ENCODE measurements at places on chromosomes 4 and X.

- DNase-seq, result no peak
Measured at GRCh38 chrX:40530509-40530908, 50.3 kb upstream of the ATP6AP2 start.

DNA sequence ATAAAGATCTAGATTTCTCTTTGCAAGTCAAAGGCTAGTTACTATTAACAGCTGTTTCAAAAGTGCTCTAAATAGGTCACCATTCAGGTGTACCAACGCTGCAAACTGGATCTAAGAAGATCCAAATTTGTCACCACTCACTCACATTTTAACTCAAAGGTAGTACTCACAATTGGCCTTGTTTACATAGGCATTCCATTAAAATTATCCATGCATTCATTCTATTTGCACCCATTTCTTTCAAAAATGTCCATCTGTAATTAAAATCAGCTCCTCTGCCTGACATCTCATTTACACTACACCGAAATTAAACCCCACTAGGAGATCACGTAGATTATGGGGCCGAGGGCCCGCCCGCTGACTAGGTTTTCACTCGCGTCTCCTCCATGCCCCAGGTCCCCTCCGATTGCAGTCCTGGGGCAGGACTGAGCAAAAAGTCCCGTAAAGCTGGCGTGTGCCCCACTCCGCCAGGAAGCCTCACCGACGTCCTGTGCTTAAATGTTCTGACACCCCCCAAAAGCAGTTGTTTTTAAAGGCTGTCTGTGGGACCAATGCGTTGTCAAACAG is 1.3 kb upstream of the ING2 start:
- no peak for DNase-seq

DNA sequence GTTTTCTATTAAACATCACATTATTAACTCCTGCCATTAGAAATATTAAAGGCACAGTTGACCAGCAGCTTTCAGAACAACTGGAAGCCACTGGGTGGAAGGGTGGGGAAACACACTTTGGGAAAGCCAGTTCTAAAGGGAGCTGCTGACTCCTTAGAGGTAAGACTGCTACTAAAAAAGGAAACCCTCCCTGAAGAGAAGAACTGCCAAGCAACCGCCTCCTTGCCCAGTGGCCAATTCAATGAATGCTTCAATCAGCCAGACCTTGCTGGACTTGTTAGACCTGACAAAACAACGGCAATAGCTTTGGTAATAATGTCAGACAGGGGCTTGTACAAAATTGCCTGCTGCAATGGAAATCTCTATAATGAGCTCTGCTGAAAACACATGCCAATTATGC is 15.6 kb downstream of the OPHN1 start:
- no peak for DNase-seq

DNA sequence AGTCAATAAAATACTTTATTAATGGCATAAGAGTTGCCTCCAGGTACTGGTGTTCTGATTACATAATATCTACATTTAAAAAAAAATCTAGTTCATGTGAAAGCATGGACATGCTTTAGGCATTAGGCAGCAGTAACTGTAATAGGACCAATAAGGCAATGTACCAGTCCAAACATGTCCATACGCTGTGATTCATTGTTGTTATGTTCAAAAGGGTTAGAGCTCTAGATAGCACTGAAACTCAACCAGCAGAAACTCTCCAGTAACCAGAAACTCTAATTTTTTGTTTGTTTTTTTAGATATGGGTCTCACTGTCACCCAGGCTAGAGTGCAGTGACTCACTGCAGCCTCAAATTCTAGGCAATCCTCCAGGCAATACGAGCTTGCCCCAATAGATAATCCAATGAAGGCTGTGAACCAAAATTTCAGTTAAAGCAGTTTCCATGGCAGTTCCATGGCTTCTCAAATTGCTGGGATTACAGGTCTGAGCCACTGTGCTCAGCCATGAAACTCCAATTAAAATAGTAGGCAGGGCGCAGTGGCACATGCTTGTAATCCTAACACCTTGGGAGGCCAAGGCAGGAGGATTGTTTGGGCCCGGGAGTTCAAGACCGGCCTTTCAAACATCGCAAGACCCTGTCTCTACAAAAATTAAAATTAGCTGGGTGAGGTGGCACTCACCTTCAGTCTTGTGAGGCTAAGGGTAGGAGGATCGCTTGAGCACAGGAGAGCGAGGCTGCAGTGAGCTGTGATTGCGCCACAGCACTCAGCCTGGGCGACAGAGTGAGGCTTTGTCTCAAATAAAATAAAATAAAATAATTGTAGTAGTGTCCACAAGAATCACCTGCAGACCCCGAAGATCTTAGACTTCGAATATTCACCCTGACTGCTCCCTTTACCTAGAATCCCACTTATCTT is 36.3 kb downstream of the MGARP start:
- DNase-seq, result no peak

DNA sequence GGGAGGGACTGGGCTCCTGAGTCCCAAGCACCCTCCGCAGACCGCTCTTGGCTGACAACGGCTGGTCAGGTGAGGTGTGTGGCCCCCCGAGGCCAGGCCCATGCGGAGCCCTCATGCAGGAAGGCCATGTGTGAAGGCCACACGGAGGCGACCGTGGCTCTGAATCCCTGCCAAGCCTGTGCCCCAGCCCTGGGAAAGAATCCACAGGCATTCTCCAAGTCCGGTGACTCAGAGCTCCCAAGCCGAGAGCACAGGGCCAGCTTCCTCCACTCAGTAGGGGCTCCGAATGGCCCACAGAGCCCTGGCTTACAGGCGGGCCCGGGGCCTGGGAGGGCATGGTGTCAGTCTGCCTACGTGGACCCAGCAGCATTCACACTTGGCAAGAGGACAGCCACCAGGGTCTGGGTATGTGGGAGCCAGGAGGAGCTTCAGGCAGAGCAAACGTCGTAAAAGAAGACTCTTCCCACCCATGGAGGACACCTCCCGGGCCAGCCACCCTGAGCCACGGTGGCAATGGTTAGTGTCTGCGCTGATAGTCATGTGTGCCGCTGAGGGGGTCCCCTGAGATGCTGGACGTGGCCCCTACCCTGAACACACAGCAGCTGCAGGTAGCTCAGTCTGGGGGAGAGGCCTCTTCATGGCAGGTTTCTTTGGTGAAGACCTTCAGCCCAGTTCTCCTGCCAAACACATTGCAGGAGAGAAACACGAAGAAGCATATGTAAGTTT is 105.7 kb downstream of the PSAPL1 start:
- no peak for DNase-seq

DNA sequence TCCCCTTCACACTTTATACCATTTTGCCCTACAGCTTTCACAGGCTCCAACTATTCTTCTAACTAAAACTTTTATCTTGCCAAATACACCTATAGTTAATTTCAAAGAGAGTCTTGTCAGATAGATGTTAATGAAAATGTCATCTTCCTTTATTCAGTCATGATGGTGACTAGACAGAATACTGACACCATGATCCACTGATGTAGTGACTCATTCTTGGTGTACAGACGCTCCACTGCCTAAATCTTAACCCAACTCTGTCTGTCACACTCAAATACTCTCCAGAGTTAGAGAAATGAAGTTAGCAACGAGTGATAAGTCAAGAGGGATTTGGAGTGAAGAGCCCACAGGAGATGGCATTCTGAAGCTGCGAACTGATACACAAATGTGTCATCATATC is 32.1 kb upstream of the HDAC8 start:
- no peak for DNase-seq

- no peak for DNase-seq
Measured at GRCh38 chr4:159015841-159016240, 87.0 kb upstream of the RAPGEF2 start.

DNA sequence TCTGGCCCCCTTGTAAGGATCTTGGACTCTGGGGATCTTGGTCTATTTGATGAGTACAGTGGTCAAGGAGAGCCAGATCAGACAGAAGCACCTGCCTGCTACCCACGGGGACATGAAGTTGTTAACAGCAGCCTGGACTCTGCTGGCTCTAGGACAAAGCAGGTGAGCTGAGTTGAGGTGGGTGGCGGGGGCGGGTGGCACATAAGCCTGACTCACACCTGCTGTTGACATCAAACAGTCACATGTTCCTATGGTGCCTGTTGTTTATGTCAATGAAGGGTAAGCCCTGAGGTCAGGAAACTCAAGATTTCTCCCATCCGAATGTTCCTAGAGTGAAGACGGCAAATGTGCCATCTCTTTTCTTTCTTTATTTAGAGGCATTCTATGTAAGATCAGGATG is 50.1 kb upstream of the CLNK start:
- no peak for DNase-seq

DNA sequence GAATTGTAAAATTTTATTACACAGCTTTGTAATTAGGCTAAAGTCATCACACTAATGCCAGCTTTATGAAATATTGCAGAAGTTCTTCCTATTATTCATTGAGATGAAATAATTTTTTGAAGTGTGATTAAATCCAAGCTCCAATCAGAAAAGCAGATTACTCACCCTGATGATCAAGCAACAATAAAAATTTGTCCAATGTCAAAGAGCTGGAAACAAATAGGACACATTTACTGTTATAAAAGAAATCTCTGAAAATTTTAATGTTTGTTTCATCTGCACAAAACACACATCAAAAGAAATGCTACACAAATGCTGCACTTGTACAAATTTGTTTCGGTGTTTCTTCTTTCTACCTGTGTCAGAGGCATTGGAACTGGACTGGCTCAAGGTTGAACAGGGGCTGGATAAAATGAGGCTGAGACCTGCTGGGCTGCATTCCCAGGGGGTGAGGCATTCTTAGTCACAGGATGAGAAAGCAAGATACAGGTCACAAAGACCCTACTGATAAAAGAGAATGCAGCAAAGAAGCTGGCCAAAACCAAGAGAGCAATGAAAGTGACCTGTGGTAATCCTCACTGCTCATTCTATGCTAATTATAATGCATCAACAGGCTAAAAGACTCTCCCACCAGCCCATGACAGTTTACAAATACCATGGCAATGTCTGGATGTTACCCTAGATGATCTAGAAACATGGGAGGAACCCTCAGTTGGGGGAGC is 78.3 kb downstream of the GASK1B start:
- no peak for DNase-seq

GRCh38 chr4:161260819-161261218 is 903.0 kb downstream of the FSTL5 start:
- no peak for DNase-seq

DNA sequence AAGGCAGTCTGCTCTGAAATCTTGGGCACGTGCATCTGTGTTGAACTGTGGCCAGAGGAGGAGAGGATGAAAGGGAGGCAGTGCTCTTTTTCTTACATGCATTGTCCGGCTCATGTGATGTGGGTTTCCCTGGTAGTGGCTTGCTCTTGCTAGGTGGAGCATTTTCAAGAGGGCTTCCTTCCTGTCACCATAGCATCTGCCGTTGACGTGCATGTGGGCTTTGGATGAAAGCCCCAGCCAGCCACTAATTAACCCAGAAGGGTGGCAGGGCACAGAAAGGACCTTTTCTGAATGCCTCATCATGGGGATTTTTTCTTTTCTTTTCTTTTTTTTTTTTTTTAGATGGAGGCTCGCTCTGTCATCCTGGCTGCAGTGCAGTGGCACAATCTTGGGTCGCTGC is 121.3 kb downstream of the GPR143 start:
- DNase-seq, result no peak

DNA sequence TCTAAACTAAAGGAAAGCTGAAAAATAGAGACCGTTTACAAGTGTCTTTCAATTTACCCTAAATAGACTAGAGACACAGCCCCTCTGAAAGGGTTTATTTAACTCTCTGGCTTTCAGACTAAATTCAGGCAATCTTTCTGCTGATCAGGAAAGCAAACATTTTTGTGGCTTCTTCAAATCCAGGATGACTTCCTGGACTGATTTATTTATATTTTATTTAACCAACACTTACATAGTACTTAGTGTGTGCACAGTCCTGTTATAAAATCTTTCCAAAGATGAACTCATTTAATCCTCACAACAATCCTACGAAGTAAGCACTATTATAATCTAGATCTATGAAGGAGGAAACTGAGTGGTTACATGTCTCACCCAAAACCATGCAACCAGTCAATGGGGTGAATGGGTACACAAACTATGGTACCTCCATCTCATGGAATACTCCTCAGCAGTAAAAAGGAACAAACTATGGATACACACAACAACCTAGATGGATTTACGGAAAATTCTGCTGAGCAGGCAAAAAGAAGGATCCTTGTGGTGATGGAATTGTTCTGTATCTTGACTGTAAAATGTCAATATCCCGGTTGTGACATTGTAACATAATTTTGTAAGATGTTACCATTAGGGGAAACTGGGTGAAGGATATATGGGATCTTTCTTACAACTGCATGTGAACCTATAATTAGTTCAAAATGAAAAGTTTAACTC is 64.1 kb upstream of the MAMLD1 start:
- no peak for DNase-seq

GRCh38 chrX:120759685-120760084 is 116.0 kb downstream of the CT47B1 start:
- no peak for DNase-seq

GRCh38 chr4:130484826-130485225 is 1388.9 kb downstream of the C4orf33 start:
- DNase-seq, result no peak

- DNase-seq, result no peak
Measured at GRCh38 chr4:46839128-46839527, 69.9 kb downstream of the COX7B2 start.

DNA sequence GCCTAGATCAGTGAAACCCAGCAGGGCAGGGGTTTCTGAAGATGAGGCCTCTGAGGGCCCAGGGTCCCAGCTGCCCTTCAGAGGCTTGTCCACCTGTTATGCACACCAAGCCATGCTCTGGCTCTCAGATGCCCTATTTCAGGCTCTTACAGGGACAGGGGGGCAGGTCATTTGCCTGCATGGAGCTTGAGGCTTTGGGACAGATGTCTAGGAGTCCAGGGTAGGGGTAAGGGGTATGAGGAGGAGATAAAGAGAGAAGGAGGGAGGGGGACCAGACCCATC is 4.7 kb upstream of the EFNB1 start:
- DNase-seq, result no peak

All from NCI-H1417 treated with DMSO at 0.1 percent for 48 hours (cell line).